ENCODE measurements at places on chromosomes 5 and 9.

DNA sequence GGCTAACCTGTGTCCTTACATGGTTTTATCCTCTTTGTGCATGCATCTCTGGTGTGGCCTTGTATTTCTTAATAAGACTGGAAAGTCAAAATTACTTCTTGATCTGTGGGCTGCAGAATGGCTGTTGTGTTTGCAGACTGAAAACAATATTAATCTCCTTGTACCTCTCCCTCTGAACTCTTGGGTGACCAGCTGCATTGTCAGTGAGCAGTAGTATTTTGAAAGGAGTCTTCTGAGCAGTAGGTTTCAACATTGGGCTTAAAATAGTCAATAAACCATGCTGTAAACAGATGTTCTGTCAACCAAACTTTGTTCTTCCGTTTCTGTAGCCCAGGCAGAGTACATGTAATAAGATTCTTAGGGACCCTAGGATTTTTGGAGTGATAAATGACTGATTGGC lies 26.7 kb upstream of the NIM1K start:
- no peak for DNase-seq

DNA sequence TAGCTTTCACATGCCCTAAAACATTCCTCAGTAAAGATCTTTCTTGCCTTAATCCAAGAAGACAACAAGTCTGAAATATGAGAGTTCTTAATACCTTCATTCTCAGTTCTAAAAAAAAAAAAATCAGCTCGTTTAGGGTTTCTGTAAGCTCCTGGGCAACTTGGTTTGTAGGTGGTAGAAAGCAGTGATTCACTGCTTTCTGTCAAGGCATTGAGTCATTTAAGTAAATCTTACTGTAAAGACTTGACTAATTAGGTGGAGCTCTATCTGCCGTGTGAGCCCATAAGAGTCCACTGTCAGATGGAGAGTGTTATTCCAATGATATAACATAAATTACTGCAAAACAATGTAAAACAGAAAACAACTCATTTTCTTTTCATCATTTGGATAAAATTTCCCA lies 56.1 kb upstream of the MAST4 start:
- DNase-seq, result no peak

DNA sequence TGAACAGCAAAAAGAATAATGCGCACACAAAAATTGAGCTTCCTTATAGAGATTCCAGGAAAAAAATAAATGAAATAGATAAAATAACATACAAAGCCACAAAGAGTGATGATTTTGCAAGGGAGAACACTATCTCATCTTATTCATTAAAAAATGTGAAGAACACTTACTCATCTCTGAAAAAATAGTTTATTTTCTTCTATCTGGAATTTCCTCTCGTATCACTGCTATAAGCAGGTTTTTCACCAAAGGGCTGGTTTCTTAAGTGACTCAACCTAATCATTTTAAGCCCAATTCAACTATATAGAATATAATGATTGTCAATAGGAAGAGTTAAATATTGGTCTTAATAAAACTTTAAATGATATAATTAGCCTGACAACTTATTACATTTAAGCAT lies 504.9 kb downstream of the NR2F1-AS1 start:
- no peak for DNase-seq

DNA sequence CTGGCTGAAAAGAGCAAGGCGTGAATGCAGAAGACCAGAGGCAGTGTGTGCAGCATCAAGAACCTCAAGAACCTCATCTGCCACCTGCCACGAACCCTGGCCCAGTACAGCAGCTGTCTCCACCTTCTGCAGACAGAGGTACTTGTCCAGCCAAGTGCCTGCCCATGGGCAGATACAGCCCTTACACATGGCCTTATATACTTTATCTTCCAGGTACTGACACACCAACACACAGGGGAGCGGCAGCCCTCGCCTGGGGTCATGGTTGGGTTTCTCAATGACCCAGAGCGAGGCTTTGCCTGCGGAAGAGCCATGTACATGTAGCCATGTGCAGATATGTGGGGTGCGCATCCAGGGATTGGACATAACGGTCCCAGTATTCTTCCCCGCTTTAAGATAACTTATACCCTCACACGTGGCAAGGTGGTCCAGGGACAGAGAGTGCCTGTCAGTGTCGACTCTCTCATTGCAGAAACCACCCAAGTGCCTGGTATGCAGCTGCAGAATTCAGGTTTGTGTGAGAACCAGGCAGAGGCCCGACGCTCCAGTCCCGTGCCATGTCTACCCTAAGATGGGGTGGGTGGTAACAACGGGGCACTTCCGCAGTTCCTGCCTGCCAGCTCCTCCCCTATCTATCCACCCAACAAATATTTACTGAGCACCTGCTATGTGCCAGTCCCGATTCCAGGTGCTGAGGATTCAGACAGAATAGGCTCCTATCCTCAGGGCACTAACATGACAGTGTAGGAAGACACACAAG lies 206.9 kb downstream of the FSTL4 start:
- DNase-seq, result no peak

GRCh38 chr5:87268126-87268969 lies 665 bp downstream of the RASA1 start:
- no peak for DNase-seq

DNA sequence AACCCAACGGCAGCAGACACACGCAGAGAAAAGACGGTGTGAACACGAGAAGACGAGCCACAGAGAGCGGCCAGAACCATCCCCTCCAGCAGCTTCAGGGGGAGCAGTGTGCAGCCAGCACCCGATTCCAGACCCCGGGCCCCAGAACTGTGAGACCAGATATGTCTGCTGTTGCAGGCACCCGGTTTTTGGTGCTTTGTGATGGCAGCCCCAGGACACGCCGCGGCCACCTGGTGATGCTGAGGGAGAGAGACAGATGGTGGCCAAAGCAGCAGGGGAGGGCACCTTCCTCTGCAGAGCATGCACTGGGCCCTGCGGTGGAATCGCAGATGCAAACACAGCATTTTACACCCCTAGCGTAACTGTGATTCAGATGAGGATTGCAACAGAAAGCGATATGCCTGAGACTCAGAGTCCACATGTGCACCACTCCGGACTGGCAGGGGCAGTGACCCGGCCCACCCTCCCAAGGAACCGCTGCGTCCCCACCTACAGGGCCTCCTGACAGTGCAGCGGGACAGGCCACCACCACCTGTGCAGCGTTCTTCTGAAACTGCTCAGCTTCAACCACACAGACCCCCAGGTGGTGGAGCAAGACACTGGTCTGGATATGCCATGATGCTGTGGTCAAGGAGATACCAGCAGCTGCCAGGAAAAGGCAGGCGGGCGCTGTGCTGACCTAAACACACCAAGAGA lies 24.0 kb downstream of the ZDHHC11B start:
- DNase-seq, result no peak

DNA sequence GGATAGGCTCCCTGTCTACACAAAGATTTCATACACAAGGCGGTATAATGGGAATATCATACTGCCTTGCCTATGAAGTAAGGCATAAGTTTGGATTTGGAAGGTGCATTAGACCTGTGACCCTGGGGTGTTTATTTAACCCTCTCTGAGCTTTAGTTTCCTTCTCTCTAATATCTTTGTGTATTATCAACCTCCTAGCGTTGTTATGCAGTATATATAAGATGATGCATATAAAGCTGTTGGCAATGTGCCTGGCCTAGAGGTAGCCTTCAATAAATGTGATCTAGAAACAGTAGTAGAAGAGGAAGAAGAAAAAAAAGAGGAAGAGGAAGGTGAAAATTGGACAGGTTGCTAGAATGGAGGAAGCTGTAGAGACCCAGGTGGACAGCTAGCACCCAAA lies 311.6 kb upstream of the CLINT1 start:
- DNase-seq, result no peak
